ENCODE measurements at places on chromosomes 11 and 22. TPM values are rescaled to one million over a fixed set of nuclear protein-coding genes. Genes with fewer than 3 reads are reported as not detected.

- no peak for DNase-seq
Observed at GRCh38 chr11:115699733-115700132, 195.5 kb upstream of the CADM1 start.

- no peak for DNase-seq
Observed at GRCh38 chr11:44885919-44886789, 64.5 kb downstream of the TP53I11 start.

DNA sequence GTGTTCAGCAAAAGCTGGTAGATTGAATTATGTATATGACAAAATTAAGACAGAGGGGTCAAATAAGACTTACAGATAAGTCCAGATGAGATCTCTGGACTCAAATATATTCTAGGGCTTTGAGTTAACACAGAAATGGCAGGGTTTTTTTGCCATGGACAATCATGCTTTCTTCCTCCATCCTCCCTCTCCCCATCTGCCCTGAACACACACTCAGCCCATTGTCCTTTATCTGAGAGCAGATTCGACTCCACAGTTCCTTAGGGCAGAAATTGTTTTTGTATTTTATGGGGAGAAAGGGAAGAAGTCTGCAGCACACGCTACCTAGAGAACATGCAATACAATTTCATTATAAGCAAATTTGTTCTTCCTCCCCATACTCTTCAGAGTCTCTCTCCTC is 86.8 kb downstream of the SLC1A2 start:
- DNase-seq = no peak

DNA sequence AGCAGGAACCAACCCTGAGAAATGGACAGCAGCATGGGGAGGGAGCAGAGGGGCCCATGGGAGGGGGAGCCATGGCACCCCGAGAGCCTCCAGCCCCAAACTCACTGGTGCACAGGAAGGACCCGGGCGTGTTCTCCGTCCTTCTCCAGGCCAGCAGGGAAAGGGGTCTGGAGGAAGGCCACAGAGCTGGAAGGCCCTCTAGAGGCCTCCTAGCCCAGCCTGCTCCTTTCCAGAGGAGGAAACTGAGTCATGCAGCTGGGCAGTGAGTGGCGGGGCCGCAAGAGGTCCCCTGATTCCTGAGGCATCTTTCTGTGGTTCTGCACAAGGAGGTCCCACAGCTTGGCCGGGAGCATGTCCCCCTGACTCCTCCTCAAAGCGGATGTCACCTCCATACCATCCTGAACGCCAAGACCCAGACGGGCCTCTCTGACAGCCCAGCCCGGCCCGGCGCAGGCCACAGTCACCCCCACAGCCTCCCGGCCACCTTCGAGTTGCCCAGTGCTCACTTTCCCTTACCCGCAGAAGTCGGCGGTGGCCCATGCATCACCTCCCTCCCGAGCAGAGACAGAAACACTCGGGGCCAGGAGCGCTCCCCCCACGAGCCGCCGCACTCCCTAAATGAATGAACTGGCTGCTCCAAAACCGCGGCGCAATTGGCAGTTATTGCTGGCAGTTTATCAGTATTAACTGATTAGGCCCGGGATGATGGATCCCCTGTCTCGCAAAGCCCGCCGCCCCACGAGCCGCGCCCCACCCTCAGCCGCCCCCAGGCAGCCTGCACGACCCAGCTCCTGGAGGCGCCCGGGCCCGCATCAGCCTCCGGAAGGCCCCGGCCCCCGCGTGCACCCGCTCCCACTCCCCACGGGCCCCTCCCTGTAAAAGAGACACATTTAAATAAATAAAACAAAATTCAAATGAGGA is 272.5 kb downstream of the BUD13 start:
- no peak for DNase-seq

GRCh38 chr11:74478877-74479731 is 11.8 kb upstream of the KCNE3 start:
- DNase-seq = no peak

DNA sequence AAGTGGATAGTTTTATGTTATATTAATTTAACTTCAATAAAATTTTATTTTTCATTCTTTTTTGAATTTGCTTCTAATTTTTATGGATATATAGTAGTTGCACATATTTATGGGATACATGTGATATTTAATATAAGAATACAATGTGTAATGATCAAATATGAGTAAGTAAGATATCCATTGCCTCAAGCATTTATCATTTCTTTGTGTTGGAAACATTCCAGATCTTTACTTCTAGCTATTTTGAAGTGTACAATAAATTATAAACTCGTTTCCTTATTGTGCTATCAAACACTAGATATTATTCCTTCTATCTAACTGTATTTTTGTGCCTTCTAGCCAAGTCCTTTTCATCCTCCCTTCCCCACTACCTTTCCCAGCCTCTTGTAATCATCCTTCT is 17.0 kb downstream of the EXPH5 start:
- DNase-seq = no peak

GRCh38 chr22:33921525-33922348 is 1.5 kb upstream of the LARGE1 start:
- DNase-seq = peak; percentile 71

- DNase-seq = no peak
Observed at GRCh38 chr11:47156333-47156732, 20.3 kb downstream of the ARFGAP2 start.

- DNase-seq = no peak
Observed at GRCh38 chr22:46068181-46068592, 82.1 kb upstream of the PPARA start.

DNA sequence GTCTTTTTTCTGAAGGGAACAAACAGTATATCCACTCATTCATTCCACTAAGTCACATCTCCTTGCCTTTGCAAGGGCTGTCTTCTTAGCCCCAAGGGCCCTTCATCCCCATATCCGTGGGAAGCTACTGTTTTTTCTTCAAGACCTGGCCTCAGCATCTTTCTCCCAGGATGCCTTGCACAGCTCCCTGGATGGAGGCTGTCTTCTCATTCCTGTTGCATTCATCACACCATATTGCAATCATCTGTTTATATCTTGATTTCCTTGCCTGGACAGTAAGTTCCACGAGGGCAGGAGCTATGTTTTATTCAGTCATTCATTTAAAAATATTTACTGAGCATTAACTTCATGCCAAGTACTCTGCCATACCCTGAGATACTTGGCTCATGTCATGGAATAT is 29.3 kb upstream of the NECTIN1 start:
- DNase-seq = no peak

- DNase-seq = no peak
Observed at GRCh38 chr22:39360674-39361413, 11.1 kb downstream of the SYNGR1 start.

GRCh38 chr11:94649964-94650623 is 82.9 kb downstream of the PIWIL4 start:
- no peak for DNase-seq

DNA sequence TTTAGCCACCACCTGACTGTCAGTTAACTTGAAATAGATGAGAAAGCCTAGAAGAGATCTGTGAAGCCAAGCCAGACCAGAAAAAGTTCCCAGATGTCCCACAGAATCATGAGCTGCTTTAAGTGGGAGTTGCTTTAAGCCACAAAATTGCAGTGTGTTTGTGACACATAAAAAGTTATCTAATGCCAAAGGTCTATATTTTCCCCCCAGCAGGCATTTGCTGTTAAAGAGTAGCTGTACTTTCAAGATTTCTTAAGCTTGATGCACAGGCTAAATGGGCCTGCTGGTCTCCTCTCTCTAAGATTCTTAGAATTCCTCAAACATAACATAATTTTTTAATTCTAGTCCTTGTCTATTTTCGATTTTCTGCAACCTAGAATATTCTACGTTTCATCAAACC is 825.7 kb downstream of the FAM181B start:
- DNase-seq = no peak

GRCh38 chr22:41940832-41941765 is 5.9 kb downstream of the CENPM start:
- DNase-seq = peak; percentile 87

GRCh38 chr22:38347181-38347943 is 30.1 kb upstream of the CSNK1E start:
- DNase-seq = peak; percentile 50

DNA sequence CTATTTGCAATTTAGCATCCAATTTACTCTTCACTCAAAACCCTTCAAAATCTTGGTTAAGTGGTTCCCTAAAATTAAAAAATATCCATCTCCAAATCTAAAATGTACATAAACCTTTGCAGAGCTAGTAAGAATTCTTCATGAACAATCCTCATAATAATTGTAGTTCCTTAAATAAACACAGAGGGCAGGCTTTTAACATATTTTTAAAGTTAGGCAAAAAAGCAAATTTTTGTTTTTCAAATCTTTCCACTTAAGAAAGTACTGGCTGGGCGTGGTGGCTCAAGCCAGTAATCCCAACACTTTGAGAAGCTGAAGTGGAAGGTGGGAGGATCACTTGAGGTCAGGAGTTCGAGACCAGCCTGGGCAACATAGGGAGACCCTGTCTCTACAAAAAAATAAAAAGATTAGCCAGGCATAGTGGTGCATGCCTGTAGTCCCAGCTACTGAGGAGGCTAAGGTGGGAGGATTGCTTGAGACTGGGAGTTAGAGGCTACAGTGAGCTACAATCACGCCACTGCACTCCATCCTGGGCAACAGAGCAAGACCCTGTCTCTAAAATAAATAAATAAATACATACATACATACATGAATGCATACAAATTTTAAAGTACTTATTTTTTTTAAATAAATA is 25.1 kb upstream of the PLAAT3 start:
- DNase-seq = no peak

GRCh38 chr11:128894685-128895084 is 3.5 kb downstream of the KCNJ5 start:
- DNase-seq = no peak

- no peak for DNase-seq
Observed at GRCh38 chr22:35023692-35024363, 42.1 kb upstream of the ISX start.

DNA sequence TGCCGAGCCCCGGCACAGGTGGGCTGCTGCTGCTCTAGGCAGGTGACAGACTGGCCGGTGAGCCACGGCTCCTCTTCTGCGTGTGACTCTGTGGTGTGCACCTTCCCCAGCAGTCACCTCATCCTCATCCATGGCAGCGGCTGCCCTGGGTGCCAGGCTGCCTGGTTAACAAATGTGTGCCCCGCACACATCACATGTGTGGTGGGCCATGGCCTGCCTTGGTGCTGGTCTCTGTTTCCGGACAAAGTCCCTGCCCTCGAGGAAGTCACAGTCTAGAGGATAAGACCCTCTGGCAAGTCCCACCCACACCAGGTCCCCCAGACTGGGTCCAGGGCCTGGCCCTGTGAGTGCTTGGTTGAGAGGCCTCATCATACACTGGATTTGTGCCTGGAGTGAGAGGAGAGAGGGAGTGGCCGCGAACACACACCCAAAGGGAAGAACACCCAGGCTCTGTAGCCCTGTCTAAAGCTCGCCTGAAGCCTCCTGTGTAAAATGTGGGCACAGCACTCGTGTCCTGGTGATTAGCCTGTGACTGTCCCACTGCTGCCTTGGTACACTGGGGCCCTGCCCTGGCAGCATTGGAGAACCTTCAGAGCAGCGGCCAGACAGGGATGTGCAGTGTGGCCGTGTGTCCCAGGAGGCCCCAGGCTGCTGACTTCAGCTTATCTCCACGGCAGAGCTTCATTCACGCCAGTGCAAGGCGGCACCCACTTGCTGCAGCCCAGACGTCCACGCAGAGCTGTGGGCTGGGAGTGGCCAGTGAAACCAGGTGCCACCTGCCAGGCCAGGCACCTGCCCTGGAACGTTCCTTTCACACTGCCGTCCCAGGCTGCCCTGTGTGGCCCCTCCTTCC is 269.9 kb downstream of the TBC1D22A start:
- DNase-seq = no peak

DNA sequence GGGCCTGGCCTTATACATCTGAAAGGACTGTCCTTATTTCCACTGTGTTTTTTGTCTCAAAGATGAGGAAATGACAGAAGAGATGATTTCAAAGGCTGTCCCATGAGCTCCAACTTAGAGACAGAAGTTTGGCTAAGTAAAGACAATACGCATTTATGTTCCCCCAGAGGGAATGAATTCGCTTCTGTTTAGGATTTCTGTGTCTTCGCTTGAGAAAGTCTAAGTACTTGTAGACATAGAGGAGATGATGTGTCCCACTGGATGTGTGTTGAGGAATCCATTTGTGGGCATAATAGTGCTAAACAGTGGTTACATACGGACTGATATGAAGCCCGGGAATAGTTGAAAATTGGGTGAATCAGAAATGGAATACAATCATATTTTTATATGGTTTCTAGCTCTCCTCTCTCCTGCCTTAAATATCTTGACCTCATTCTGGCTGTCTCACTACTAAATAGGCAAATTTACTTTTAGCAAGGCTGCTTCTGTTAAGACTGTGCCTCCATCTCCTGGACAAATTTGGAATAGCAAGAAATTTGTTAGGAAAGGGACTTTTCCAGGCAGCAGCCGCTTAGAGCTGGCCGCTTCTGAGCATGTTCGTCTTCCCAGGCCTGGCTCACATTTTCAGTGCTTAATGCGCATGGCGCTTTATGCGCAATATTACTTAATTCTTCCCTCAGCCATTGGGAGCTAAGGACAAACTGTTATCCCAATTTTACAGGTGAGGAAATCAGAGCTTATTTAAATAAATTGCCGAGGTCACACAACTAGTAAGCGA is 1.9 kb upstream of the PEX26 start:
- peak; percentile 74 for DNase-seq

DNA sequence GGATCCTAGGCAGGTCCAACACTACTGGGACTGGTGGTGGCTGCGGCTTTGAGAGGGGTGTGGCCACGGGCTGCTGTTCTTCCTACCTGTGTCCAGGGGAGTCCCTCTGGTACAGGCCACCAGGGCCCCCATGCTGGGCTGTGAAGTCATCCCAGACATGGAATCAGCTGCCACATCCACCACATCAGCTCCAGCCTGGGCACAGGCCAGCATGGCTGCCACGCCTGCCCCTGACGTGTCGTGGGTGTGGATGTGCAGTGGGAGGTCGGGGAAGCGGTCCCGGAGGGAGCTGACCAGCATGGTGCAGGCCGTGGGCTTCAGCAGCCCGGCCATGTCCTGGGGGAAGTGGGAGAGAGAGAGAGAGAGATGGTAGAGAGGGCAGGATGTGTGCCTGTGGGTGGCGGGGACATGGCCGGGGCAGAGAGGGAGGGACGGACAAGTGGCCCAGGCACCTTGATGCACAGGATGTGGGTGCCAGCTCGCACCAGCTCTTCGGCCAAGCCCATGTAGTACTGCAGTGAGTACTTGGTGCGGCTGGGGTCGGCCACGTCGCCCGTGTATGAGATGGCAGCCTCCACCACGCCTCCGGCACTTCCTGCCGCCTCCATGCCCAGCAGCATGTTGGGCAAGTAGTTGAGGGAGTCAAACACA is 6.2 kb upstream of the LRFN4 start:
- no peak for DNase-seq

GRCh38 chr22:48396091-48396784 is 1431.4 kb downstream of the BRD1 start:
- peak; percentile 34 for DNase-seq

GAB2 gene
- 22.0 TPM for total RNA-seq

MMP8 gene
- 0.41 TPM for total RNA-seq

ESAM gene
- total RNA-seq = 64.6 TPM

NLRP14 gene
- not detected for total RNA-seq

CCDC116 gene
- total RNA-seq = not detected

CNGA4 gene
- not detected for total RNA-seq

DDTL gene
- total RNA-seq = not detected

ACTN3 gene
- total RNA-seq = not detected

BATF2 gene
- total RNA-seq = 1.1 TPM

VEGFB gene
- total RNA-seq = 201 TPM

PAX6 gene
- not detected for total RNA-seq

MS4A3 gene
- not detected for total RNA-seq

Data from right atrium auricular region (tissue), 2 donors.